HFFc6 (cell line): ENCODE measurements at places on chromosomes 2 and 18. TPM values are rescaled to one million over a fixed set of nuclear protein-coding genes. Genes with fewer than 3 reads are reported as not detected.

The ACADL gene
- not detected in 3 replicates for total RNA-seq

The ATP9B gene
- 8.8 to 10.7 TPM (median 8.9 TPM) in 3 replicates for total RNA-seq

The GPC1 gene
- total RNA-seq = 335 to 430 TPM (median 395 TPM) in 3 replicates

The CD207 gene
- not detected in 3 replicates for total RNA-seq

The CPO gene
- total RNA-seq = not detected in 3 replicates
